ENCODE measurements at places on chromosomes 11 and 22.

GRCh38 chr22:44555046-44555445, 57.0 kb upstream of the RTL6 start:
- no peak for DNase-seq

DNA sequence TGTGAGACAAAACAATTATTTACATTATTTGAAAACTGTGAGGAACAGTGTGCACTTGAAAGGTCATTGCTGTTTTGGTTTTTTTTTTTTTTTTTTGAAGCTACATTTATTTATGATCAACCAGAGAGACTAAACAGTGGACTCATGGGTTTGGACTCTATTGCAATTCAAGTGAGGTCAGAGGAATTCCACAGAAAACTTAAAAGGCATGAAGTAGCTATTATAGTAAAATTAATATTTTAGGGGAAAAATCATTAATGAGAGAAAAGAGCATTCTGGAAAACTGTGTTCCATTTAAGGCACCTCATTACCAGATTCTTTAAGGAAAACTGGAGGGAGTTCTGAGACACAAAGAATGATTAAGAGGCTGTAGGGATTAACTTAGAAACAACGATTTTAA, 102.8 kb downstream of the WNT11 start:
- no peak for DNase-seq

- no peak for DNase-seq
Measured at GRCh38 chr22:27270818-27271510, 530.6 kb downstream of the MN1 start.

GRCh38 chr11:100719809-100720221, 32.7 kb downstream of the ARHGAP42 start:
- DNase-seq: no peak

- no peak for DNase-seq
Measured at GRCh38 chr22:19719488-19720021, 3.8 kb upstream of the GP1BB start.

GRCh38 chr11:10350334-10350733, 45.5 kb downstream of the ADM start:
- DNase-seq: no peak

DNA sequence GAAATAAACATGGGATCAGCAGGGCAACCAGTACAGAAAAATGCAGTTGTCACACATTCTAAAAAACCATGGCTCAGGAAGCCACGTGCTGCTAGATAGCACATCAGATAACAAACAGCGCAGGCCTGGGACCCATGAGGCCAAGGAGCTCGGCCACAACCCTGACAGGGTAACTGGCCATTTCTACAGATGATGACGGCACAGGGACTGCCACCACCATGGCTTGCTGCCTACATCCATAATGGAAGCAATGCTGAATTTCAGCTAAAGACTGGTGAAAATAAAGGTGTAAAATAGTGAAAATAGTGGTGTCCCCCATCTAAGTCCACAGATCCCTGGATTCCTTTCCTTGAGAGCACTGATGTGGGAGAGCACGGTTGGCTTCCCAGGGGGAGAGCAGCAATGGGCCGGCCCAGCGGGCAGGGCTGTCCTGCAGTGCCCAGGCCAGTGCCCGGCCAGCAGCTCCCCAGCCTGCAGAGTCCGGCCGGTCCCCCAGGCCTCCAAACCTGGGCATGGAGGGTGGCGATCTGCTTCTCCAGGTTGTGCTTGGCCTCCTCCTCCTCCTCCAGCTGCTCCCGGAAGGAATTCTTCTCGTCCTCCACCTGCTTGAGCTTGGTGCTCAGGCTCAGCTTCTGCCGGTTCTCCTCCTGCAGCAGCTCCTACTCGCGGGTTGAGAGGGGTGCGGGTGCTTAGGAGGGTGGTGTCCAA, 40.0 kb downstream of the APOL1 start:
- DNase-seq: no peak

DNA sequence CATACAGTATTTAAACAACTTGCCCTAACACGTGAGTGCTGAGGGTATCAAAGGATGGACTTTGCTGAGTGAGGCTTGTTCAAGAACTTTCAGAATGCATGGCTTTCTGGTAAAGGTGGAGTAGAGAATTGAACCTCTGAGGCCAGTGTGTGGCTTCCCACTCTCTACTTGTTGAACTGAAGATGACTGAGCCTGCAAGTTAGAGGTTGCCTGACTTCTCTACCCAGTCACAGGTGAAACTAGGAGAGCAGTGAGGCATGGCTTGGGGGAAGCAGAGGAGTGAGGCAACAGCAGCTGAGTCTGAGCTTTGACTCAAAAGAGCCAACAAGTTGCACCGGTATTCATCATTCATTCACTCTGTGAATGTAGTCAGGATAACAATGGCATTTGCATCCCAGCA, 256.4 kb upstream of the SESN3 start:
- DNase-seq: no peak

- no peak for DNase-seq
Measured at GRCh38 chr11:108703916-108704315, 39.0 kb downstream of the DDX10 start.

Data from progenitor cell of endocrine pancreas (in vitro differentiated cells).